Fibroblast of lung (primary cell): ENCODE measurements at places on chromosomes 5 and 9. TPM values are rescaled to one million over a fixed set of nuclear protein-coding genes. Genes with fewer than 3 reads are reported as not detected.

The CARTPT gene
- not detected in 2 replicates for total RNA-seq

The MOB3B gene
- under 0.01 TPM in 2 replicates for total RNA-seq

The BOD1 gene
- 86.9 and 93.7 TPM in 2 replicates for total RNA-seq

The POU5F2 gene
- 0.51 and 0.66 TPM in 2 replicates for total RNA-seq

The LPAR1 gene
- total RNA-seq: 146 and 222 TPM in 2 replicates

The BTNL9 gene
- not detected in 2 replicates for total RNA-seq

The PCDHA9 gene
- 0.26 and 0.33 TPM in 2 replicates for total RNA-seq

The GHR gene
- 2.3 and 5.4 TPM in 2 replicates for total RNA-seq

The KIAA0825 gene
- total RNA-seq: 3.1 and 3.6 TPM in 2 replicates

The INSL6 gene
- not detected in 2 replicates for total RNA-seq

The SREK1IP1 gene
- total RNA-seq: 9.5 and 13.5 TPM in 2 replicates

The TMC1 gene
- total RNA-seq: 0.33 TPM in 1 of 2 replicates, not detected in the other

The LSM11 gene
- 2.1 and 3.1 TPM in 2 replicates for total RNA-seq

The THBS4 gene
- 1.5 and 2.3 TPM in 2 replicates for total RNA-seq

The LARP1 gene
- 32.4 and 51.0 TPM in 2 replicates for total RNA-seq

The ZDHHC11B gene
- total RNA-seq: under 0.01 TPM in 2 replicates

The NUTM2F gene
- total RNA-seq: not detected in 2 replicates

The LCN9 gene
- total RNA-seq: not detected in 2 replicates
